ENCODE measurements at places on chromosomes 7 and 10.

GRCh38 chr10:111650088-111650487 is 533.5 kb downstream of the GPAM start:
- no peak for DNase-seq

DNA sequence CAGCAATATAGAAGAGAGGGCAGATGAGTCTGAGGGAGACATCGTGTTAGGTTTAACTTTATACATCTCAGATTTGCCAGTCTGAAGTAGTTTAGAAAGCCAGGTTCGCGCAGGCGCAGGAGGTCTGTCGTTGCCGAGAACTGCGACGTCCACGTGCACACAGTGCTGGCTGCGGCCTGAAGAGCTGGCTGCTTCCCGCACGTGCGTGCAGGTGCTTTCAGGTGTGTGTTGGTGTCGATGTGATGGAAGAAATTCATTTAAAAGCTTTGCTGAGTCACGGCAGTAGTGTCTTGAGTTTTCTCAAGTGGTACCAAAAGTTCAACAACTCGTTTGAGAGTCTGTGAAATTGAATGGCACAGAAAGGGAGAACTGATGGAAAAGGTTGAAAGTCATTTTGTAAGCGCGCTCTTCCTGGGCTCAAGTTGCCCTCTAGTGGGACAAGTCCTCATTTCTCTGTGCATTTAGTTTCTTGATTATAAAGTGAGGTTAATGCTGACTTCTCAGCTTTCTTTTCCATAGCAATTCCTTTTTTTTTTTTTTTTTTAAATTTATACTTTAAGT is 18.6 kb downstream of the WDR37 start:
- no peak for DNase-seq

DNA sequence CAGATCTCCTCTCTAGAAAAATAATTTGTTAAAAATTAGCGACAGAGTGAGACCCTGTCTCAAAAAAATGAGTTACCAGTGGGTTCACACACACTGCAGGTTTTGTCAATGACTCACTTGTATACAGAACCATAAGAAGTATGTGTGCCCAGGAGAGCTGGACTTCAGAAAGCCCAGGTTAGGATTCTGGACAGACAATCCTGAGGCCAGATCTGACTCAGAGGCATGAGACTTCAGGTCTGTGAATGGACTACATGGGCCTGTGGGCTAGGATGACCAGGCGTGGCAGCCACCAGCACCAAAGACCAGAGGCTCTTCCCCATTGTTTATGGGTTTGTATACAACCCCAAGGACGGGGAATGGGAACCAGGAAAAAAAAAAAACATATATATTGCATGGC is 9.3 kb upstream of the ZNF438 start:
- no peak for DNase-seq

DNA sequence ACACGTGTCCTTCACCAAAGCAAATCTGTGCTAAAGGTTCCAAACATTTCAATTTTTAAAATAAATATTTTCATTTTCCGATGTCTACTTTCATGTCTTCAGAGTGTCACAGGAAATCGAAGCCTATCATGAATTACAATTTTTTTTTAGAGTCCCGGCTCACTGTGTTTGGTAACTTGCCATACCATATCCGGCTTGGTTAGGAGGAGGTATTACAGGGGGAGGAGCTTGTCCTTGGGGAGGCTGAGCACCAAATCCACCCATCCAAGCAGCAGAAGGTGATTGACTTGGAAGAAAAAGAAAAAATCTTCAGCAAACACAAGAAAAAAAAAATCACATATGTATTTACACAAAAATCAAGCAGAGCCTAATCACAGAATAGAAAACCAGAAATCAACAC is 21.3 kb downstream of the TIAL1 start:
- DNase-seq: no peak

GRCh38 chr7:16712916-16713315 is 40.6 kb upstream of the TSPAN13 start:
- DNase-seq: no peak

DNA sequence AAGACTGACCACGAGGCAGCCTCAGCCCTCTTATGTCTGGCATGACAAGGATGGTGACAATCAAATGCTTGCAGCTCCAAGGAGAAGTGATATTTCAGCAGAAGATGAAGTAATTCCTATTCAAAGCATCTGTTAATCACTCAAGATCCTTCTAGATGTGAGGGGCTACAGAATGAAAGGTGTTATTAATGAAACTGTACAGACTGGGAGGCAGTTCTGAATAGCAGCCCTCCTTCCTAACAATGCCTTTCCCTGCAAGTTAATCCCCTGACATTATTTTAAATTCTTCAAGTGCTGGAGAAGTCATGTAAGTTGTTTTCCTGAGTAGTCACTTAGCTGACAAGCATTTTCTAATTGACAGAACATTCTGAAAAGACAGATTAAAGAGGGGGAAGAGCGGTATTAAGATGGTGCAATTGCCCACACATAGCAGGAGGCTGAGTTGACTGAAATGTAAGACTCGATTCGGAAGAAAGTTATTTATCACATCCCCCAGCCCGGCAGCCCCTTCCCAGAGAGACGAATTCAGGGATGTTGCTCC is 300.8 kb downstream of the GRID1 start:
- DNase-seq: no peak

DNA sequence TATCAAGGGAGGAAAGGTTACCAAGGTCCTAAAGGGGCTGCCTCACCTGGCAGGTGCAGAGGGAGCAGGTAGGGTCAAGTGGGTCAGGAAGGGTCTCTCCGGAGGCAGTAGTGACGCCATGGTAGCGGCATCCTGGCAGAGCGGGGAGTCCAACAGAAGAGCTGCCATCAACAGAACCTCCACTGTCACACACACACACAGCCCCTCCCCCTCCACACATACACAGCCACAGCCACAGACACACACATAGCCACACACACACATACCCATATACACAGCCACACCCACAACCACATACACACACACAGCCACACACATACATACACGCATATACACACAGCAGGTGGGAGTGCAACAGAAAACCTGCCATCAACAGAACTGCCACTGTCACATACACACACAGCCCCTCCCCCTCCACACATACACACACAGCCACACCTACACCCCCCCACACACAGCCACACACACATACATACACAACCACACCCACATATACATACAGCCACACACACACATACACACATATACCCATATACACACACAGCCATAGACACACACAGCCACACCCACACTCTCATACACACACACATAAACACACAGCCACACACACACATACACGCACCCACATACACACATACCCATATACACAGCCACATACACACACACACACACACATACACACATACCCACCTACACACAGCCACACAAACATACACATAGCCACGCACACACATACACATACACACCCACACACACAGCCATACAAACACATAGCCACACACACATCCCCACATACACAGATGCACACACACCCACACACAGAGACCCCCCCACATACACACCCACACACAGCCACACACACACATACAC is 23.1 kb downstream of the KCP start:
- DNase-seq: no peak

DNA sequence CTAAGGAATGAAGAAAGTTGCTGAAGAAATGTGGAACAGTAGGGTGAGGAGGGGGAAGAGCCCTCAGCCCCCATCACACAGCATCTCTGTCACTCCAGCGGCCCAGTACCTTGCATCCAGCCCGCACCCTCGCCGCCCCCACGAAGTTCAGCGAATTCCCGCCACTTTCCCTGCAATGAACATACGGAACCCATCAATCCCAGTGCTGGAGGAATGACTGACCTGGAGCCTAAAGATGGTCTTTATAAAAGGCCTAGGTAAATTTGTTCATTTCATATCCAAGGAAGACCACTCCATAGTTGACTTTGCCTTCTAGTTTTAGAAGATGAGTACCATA is 779 bp upstream of the KIF5B start:
- DNase-seq: no peak

- no peak for DNase-seq
These were observed 130.0 kb downstream of the ARHGAP22 start for GRCh38 chr10:48474765-48475365.
